Activated CD4-positive, CD25-positive, alpha-beta regulatory T cell treated with anti-CD3 and anti-CD28 coated beads, Interleukin-2, amount 50 U/mL, for 16 hours (primary cell): ENCODE measurements at places on chromosomes 3 and 15.

GRCh38 chr3:5462086-5462485, 274.6 kb downstream of the EDEM1 start:
- no peak for DNase-seq

- DNase-seq: no peak
Observed at GRCh38 chr3:189966843-189967242, 153.9 kb downstream of the P3H2 start.

DNA sequence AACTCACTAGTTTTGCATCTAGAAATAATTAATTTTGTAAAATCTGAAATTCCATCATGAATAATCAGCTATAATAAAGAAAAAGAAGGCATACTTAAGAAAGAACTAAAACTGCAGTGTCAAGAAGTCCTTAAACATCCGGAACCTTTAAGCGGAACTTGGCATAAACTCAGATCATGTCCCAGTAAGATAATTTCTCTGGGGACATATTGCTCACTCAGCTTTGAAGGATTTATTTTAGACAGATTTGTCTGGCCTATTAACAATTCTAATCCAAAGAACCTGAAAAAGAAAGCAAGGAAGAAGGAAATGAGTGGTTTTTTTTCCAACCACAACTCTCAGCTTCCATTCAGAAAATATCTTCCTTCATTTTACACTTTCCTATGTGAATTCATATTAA, 850.3 kb downstream of the ROBO1 start:
- no peak for DNase-seq

- no peak for DNase-seq
Observed at GRCh38 chr3:33001889-33002288, 50.4 kb downstream of the CCR4 start.

- no peak for DNase-seq
Observed at GRCh38 chr3:111668888-111669488, 73.8 kb upstream of the ZBED2 start.

DNA sequence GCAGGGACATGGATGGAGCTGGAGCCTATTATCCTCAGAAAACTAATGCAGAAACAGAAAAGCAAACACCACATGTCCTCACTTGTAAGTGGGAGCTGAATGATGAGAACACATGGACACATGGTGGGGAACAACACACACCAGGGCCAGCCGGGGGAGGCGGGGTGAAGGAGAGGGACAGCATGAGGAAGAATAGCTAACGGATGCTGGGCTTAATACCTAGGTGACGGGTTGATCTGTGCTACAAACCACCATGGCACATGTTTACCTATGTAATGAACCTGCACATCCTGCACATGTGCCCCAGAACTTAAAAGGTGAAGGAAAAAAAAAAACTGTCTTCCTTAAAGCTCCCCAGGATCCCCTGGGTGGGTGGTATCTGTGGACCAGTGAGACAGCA, 87.1 kb downstream of the ADAMTS17 start:
- no peak for DNase-seq

DNA sequence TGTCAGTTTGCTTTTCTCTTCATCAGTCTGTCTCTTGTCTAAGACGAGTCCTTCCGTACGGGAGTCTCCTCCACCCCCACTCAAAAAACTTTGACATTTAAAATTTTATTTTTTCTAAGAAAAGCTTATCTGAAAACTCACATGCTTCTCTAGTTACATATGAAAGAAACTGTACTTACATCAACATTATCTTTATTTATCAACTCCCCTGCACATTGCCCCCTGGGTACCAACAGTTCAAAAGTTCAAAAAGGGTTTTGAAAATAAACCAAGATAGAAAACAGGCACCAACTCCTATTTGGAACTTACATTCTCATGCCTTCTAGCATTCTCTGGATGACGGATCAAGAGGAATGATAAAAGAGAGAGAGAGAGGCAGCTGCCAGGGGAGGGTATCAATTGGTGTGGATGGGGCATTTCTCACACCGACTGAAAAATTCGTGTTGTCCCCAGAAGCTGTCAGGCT, 182.5 kb downstream of the FOXP1 start:
- DNase-seq: no peak

- DNase-seq: no peak
Observed at GRCh38 chr3:185630182-185630622, 44.1 kb downstream of the SENP2 start.

DNA sequence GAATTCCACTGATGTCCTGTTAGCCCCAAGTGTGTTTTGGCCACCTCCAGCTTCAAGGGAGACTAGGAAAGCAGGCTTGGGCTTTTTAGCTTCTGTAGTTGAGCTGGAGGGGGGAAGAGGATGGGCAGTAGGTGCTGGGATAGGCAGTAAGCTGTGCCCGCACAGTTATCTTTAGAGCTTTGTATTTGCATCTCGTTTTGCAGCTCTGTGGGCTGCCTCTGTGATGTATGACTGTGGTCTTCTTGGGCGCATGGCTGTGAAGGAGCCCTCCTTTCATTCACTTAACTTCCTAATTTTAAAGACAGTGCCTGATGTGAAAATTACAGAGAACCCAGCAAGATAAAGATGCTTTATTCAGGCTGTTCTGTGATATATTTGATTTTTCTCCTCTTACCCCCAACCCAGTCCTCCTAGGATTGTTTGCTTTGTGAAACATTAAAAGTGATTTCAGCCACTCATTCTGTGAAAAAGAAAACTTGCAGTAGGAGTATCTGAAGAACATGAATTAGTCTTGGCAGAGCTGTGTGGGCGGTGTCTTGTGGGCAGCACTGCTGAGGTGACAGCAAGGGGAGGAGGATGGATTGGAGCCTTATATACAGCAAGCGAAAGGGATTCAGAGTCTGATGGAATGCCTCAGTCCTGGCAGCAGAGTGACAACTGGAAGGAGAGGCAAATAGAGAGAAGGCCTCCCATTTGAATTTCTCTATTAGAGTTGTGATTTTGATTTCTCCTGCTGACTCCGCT, 74.3 kb downstream of the LARS2 start:
- DNase-seq: no peak

- DNase-seq: no peak
Observed at GRCh38 chr15:96067677-96068076, 262.8 kb upstream of the NR2F2 start.

- no peak for DNase-seq
Observed at GRCh38 chr3:179415377-179415776, 35.9 kb downstream of the GNB4 start.
